ENCODE measurements at places on chromosomes 11 and 22.

- peak; percentile 50 for DNase-seq
These were observed 27.8 kb upstream of the ROBO3 start for GRCh38 chr11:124837491-124837856.

DNA sequence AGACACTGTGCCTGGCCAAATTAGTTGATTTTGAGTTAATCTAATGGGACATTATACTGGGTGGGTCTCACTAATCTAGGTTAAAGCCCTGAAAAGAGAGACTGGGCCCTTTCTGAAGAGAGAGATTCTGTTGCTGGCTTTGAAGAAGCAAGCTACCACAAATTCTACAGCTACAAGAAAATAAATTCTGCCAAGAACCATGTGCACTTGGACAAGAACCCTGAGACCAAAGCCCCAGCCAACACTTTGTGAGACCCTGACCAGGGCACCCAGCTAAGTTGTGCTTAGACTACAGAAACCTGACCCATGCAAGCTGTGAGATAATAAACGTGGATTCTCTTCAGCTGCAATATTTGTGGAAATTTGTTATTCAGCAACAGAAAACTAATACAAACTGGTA lies 20.1 kb upstream of the SPON1 start:
- no peak for DNase-seq

- DNase-seq: no peak
These were observed 25.8 kb downstream of the DDIAS start for GRCh38 chr11:82927264-82927880.

DNA sequence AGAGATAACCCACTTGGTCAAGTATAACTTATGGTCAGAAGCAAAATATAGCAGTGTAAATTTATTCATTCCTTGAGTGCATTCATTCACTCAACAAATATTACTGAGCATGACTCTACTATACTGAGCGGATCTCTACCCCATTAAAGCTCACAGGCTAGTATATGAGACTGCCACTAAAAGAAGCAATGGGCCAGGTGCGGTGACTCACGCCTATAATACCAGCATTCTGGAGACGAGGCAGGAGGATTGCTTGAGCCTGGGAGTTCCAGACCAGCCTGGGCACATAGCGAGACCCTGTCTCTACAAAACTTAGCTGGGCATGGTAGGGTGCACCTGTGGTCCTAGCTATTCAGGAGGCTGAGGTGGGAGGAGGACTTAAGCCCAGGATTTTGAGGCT lies 197.6 kb upstream of the BLID start:
- no peak for DNase-seq

- DNase-seq: no peak
These were observed 2.2 kb downstream of the PPP2R5B start for GRCh38 chr11:64926689-64927088.

GRCh38 chr11:102709201-102709945 lies 3.8 kb upstream of the MMP27 start:
- DNase-seq: no peak

DNA sequence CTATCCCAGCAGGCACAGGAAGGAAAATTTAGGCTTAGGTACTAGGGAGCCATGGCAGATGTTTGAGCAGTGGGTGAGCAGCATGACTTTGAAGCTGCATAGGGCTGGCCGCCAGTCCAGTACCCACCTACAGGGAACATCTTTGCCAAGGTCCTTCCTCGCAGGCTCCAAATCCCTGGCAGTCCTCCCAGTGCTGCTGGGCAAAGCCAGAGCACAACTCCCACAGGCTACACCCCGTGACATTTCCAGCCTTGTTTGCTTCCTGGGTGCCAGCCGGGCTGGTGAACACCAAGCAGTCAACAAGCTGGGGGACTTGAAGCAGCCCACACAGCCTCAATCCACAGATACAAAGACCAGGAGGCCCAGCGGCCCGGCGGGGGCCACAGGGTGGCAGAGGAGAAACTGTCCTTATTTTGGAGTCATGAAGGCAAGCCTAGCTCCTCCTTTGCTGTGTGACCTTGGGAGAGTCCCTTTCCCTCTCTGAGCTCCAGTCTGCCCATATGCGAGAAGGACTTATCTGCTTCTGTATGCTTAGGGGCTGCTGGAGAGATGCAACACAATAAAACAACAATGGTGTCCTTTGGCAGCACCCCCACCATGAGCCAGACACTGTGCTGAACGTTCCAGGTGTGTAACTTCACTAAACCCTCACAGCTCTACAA lies 28.0 kb downstream of the TPST2 start:
- no peak for DNase-seq

- no peak for DNase-seq
These were observed 34.2 kb downstream of the SOX6 start for GRCh38 chr11:16322190-16322589.

GRCh38 chr11:8973121-8973520 lies 8.9 kb upstream of the TMEM9B start:
- DNase-seq: no peak

DNA sequence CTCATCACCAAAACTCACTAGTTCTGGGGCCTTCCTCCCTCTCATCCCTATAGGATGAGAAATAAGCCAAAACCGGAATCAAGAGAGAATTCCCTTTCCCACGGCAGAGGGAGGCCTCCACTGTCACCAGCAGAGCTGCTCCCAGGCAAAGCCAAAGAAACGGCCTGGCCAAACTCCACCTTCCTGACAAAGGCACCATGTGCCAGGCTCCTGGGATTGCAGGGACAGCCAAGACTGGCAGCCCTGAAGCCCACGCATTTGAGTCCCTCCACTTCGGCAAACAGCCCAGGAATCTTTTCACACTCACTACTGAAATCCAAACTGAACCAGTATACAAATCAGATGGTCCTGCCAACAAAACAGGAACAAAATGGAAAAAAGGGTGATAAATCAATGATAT lies 6.1 kb downstream of the SMCO4 start:
- no peak for DNase-seq

DNA sequence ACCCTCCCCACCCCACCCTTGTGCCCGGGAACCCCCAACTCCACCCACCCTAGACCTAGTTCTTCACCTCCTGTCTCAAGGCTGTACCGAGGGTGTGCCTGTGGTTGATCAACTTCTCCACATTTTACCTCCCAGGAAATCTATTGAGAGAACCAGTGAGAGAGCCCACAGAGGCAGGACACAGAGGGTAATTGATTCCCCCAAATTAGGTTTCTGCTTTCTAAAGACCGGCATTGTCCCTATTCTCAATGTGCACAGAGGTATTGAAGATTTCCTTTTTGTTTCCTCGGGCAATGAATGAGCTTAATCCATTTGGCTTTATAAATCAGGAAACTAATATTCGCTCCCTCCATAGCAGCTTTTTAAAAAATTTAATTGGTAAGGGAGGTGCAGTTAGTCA lies 6.0 kb upstream of the LMO1 start:
- no peak for DNase-seq

DNA sequence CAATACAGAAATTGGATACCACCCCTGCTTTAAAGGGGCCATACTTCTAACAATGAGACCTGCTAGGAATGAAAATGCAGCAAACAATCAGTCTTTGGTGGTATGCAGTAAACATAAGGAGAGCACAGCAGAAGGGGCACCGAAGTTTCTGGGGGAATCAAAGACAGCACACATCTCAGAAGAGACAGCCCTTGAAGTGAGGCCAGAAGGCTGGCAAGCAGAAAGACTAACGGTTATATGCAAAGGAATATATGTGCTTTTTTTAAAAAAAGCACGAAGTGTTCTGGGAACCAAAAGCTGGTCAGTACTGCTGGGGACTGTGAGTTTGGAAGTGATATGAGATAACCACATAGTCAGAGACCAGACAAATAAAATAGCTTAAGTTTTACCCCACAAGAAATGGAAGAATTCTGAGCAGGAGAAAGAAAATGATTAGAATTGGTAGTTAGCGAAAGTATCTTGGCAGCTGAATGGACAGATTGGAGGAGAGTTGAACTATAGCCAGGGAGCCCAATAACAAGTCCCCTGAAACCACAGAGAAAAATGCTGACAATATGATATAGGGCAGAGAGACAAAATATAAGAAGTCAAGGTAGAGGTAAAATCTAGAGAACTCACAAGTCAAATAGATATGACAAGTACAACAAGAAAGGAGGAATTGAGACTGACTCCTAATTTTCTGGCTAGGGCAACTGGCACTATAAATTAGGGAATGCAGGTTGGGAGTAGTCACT lies 125.7 kb downstream of the MRTFA start:
- DNase-seq: no peak

GRCh38 chr11:59172345-59173079 lies 580 bp downstream of the DTX4 start:
- peak; percentile 11 for DNase-seq

GRCh38 chr11:83292709-83293456 lies 6.7 kb upstream of the CCDC90B start:
- DNase-seq: peak; percentile 38

DNA sequence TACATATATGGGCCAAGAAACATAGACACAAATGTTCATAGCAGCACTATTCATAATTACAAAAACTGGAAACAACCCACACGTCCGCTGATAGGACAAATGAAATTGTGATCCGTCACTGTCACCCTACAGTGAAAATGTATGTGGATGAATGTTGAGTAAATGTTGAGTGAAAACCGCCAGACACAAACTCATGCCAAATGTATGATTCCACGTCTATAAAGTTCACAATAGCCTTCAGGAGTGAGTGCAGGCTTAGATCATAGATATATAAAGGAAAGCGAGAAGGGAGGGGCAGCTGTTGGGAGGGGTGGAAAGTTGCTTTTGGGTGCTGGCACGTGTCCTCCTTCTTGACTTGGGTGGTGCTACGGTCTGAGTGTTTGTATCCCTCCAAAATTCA lies 33.6 kb downstream of the DBX1 start:
- no peak for DNase-seq

DNA sequence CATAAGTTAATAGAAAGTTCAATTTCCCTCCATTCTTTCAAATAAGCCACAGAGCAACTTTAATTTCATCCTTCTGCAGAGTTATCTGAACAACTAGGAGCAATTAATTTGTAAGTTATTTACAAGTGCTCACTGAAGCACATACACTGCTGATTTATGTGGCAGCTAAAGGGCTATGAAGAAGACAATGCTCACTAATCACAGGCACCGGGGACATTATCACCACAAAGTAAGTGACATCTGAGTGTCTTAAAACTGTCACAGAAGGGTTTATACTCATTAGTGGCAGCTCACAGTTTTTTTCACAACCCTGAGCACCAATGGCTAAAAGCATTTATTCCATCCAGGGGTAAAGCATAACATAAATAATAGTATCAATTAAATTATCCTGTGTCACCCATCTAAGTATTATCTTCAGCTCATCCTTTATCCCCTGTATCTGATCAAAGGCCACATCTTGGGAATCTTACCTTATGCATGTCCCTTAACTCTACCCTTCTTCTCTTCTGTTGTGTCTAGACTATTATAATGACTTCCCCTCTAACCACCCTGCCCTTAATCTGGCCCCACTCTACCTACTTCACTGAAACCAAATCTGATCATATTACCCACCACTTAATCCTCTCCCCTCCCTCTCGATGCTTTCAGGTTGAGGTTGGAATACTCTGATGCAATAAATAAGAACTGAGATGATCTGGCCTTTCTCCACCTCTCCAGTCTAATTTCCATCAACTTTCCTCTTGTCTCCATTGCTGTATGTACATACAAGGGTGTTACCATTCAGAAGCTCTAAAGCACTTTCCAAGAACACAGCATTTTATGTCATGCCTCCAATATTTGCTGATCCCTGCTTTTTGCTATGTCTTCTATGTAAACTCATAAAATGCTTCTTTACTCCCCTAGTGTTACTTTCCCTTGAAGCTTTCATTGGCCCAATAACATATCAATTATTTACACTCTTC lies 252.7 kb downstream of the CASP12 start:
- peak; percentile 77 for DNase-seq
